Stimulated activated memory B cell treated with anti-CD40 and anti-IgM and Interleukin-4, amounts not matched to agents 10 μg/mL and 1 μg/mL and 100 μg/mL, for 72 hours (primary cell): ENCODE measurements at places on chromosomes 3 and 15.

DNA sequence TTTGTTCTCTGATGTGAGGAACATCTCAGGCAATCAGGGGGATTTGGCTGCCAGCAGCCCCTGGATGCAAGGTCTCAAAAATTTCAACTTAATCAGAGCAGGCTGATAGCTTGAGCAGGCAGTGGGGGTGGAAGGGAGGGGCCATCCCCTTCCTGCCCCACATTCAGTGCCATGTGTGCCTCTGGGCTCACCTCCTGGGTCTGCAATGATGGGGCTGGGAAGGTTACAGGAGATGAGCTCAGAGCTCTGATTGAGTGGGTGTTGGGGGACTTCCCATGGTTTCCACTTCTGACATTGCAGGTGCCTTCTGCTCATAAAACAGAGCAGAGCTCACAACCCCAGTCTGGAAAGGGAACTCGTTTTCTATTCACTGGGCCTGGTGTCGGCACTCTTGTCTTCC, 37.0 kb downstream of the PARP16 start:
- H3K27me3 ChIP-seq, result no peaks in the 10 kb centered on the region
- peak overlapping the region; percentile 65 for H3K27ac ChIP-seq
- peaks cover 17% of the 10 kb centered on the region for H3K4me1 ChIP-seq
- peak; percentile 95 for ATAC-seq
- H3K4me3 ChIP-seq, result no peak overlapping the region
- peaks cover 30% of the 10 kb centered on the region for H3K36me3 ChIP-seq

DNA sequence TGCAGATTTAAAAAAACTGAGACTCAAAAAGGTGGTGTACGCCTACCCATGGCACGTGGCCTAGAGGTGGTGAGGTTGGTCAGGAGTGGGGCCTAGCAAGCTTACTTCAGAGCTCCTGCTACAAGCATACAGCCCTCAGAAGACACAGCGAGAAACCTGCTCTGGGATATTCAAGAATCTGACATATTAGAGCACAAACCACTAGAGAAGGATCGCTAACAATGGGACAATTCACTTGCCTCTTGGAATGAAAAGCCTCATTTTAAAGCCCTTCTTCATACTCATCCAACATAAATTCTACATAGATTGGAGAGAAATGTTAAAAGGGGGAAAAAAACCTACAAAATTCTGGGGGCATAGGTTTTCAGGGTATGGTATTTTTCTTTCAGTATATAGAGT, 118.0 kb upstream of the ARHGEF3 start:
- no peaks in the 10 kb centered on the region for H3K27me3 ChIP-seq
- H3K36me3 ChIP-seq, result no peaks in the 10 kb centered on the region
- peak overlapping the region; percentile 93 for H3K27ac ChIP-seq
- ATAC-seq, result no peak
- no peak overlapping the region for H3K4me3 ChIP-seq

- no peaks in the 10 kb centered on the region for H3K4me1 ChIP-seq
- H3K4me3 ChIP-seq, result no peak overlapping the region
- no peak overlapping the region for H3K27ac ChIP-seq
Measured at GRCh38 chr15:46955576-46955975, 761.7 kb upstream of the SEMA6D start.

GRCh38 chr3:179599531-179599930, 4.9 kb downstream of the MRPL47 start:
- no peak overlapping the region for H3K4me3 ChIP-seq
- ATAC-seq, result no peak
- peaks cover under 1% of the 10 kb centered on the region for H3K4me1 ChIP-seq
- peaks cover 28% of the 10 kb centered on the region for H3K36me3 ChIP-seq

GRCh38 chr3:188148318-188148717, 5.6 kb upstream of the LPP start:
- no peak for ATAC-seq
- no peak overlapping the region for H3K4me3 ChIP-seq
- H3K27me3 ChIP-seq, result no peaks in the 10 kb centered on the region
- H3K36me3 ChIP-seq, result no peaks in the 10 kb centered on the region
- peak overlapping the region; percentile 6 for H3K27ac ChIP-seq

GRCh38 chr15:58758141-58758540, 8.6 kb upstream of the ADAM10 start:
- no peaks in the 10 kb centered on the region for H3K36me3 ChIP-seq
- H3K4me3 ChIP-seq, result no peak overlapping the region
- H3K4me1 ChIP-seq, result no peaks in the 10 kb centered on the region
- no peak for ATAC-seq
- no peak overlapping the region for H3K27ac ChIP-seq

- peaks cover 56% of the 10 kb centered on the region for H3K4me1 ChIP-seq
- H3K27ac ChIP-seq, result peak overlapping the region; percentile 98
- peak overlapping the region; percentile 72 for H3K4me3 ChIP-seq
- peaks cover 30% of the 10 kb centered on the region for H3K36me3 ChIP-seq
- ATAC-seq, result peak; percentile 87
Measured at GRCh38 chr3:114307222-114307830, 13.5 kb downstream of the TIGIT start.

DNA sequence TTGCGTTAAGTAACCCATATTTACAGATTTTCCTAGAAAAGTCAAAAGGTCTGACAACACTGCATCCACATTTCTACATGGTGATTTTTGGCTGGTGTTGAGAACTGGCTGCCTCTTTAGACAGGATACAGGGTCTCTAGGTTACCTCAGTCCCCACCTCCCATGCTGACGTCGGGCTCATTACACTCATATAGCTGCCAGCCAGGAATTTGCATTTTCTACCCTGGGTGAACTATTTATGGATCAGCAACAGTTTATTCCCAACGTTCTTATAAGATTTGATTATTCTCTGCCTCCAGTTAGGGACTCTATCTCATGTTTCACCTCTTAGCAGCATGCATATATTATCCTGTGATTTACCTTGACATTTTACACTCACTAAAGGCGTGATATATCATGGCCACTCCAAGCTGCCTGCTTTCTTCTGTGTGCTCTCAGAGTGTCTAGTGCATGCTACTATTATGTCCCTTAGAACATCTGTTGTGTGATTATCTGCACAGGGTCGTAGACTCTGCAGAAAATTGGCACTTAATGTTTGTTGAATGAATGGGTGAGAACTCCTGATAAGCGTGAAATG, 49.0 kb downstream of the CLDN11 start:
- ATAC-seq, result no peak
- no peak overlapping the region for H3K4me3 ChIP-seq
- no peak overlapping the region for H3K27ac ChIP-seq
- no peaks in the 10 kb centered on the region for H3K4me1 ChIP-seq
- H3K36me3 ChIP-seq, result no peaks in the 10 kb centered on the region
- H3K27me3 ChIP-seq, result peaks cover 42% of the 10 kb centered on the region

- no peak overlapping the region for H3K4me3 ChIP-seq
- no peaks in the 10 kb centered on the region for H3K36me3 ChIP-seq
- ATAC-seq, result no peak
- H3K27me3 ChIP-seq, result no peaks in the 10 kb centered on the region
Measured at GRCh38 chr3:128606094-128606493, 44.5 kb downstream of the RPN1 start.

GRCh38 chr3:18217507-18218174, 207.5 kb downstream of the SATB1 start:
- no peak for ATAC-seq
- peaks cover 18% of the 10 kb centered on the region for H3K4me1 ChIP-seq
- H3K27me3 ChIP-seq, result no peaks in the 10 kb centered on the region
- H3K4me3 ChIP-seq, result no peak overlapping the region

DNA sequence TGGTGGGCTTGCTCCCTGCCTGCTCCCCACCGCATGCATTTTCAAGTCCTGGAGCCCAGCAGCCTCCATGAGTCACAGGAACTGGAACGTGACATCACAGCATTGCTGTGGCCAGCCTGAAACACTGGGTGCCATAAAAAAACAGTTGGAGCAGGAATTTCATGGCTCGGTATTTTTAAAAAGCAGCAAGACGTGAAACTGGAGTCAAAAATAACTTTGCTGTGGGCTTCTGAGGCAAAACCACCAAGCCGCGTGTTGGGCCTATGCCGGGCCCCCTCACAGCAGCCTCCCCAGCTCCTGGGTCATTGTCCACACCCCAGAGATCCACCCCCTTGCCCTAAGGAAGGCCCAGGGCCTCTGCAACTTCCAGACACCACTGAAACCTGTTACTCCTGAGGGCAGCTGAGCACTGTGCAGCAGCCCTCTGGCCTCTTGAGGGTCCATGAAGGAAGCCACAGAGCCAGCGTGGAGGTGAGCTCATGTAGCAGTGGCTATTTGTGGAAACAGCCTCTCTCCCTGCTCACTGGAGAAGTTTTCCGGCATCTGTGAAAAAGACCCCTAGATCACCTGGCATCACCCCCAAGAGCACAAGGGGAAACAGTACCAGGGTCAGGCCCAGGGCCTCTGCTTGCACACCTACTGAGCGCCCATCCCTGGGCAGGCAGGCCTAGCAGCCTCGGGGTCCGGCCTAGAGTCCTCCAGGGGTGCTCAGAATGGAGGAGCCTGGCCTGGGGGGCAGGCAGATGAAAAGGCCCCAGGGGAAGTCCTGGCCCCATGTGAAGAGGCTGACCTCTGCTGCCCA, 34.0 kb upstream of the DUSP7 start:
- no peaks in the 10 kb centered on the region for H3K36me3 ChIP-seq
- H3K4me3 ChIP-seq, result no peak overlapping the region
- H3K27ac ChIP-seq, result no peak overlapping the region
- H3K27me3 ChIP-seq, result no peaks in the 10 kb centered on the region
- H3K4me1 ChIP-seq, result peaks cover 24% of the 10 kb centered on the region
- no peak for ATAC-seq

GRCh38 chr15:26739791-26740190, 33.1 kb downstream of the GABRB3 start:
- no peak overlapping the region for H3K27ac ChIP-seq
- no peaks in the 10 kb centered on the region for H3K27me3 ChIP-seq
- H3K36me3 ChIP-seq, result no peaks in the 10 kb centered on the region
- H3K4me1 ChIP-seq, result no peaks in the 10 kb centered on the region

- ATAC-seq, result no peak
- no peaks in the 10 kb centered on the region for H3K4me1 ChIP-seq
- no peak overlapping the region for H3K4me3 ChIP-seq
- H3K27me3 ChIP-seq, result no peaks in the 10 kb centered on the region
- no peak overlapping the region for H3K27ac ChIP-seq
Measured at GRCh38 chr15:32119286-32119685, 89.0 kb downstream of the CHRNA7 start.

- H3K4me1 ChIP-seq, result peaks cover 87% of the 10 kb centered on the region
- no peaks in the 10 kb centered on the region for H3K27me3 ChIP-seq
- ATAC-seq, result peak; percentile 83
- H3K27ac ChIP-seq, result peak overlapping the region; percentile 87
- peaks cover 6% of the 10 kb centered on the region for H3K36me3 ChIP-seq
Measured at GRCh38 chr3:58356054-58356453, 23.4 kb downstream of the PXK start.

- ATAC-seq, result no peak
- H3K4me1 ChIP-seq, result peaks cover 20% of the 10 kb centered on the region
- no peak overlapping the region for H3K27ac ChIP-seq
- no peaks in the 10 kb centered on the region for H3K36me3 ChIP-seq
- H3K4me3 ChIP-seq, result no peak overlapping the region
Measured at GRCh38 chr3:36558961-36559360, 178.7 kb downstream of the STAC start.

- no peak for ATAC-seq
- H3K36me3 ChIP-seq, result no peaks in the 10 kb centered on the region
- no peak overlapping the region for H3K27ac ChIP-seq
- H3K27me3 ChIP-seq, result no peaks in the 10 kb centered on the region
- H3K4me3 ChIP-seq, result no peak overlapping the region
Measured at GRCh38 chr15:90990446-90990845, 3.9 kb downstream of the PRC1 start.

DNA sequence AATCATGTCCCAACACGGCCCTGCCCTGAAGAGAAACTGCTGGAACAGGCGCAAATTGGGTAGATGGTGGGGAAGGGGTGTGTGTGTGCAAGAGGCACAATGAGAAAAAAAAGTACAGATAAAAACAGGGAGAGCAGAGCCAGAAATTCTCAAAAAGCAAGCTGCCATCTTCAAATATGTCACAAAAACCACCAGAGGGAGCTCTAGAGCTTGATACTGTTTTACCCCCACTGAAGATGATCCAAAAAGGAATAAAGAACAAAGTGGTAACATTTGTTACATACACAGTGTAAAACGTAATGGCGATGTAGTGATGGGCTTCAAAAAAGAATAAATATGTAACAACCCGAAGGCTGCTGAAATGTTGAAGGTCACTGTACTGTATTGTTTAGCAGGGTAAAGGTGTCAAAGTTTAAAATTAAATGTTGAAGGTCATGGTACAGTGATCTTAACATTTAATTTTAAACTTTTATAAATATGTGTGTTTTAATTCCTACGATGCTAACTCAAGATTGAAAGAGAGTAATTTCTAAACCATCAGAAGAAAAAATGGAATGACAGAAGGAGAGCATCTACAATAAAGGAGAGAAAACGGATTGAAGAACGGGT, 6.0 kb downstream of the SNRPA1 start:
- H3K27me3 ChIP-seq, result no peaks in the 10 kb centered on the region
- H3K4me1 ChIP-seq, result peaks cover 33% of the 10 kb centered on the region
- peak overlapping the region; percentile 10 for H3K27ac ChIP-seq
- H3K36me3 ChIP-seq, result peaks cover 25% of the 10 kb centered on the region
- no peak for ATAC-seq

- H3K27me3 ChIP-seq, result no peaks in the 10 kb centered on the region
- no peaks in the 10 kb centered on the region for H3K4me1 ChIP-seq
- H3K4me3 ChIP-seq, result no peak overlapping the region
- ATAC-seq, result no peak
Measured at GRCh38 chr15:29686079-29686425, 136.2 kb downstream of the TJP1 start.

DNA sequence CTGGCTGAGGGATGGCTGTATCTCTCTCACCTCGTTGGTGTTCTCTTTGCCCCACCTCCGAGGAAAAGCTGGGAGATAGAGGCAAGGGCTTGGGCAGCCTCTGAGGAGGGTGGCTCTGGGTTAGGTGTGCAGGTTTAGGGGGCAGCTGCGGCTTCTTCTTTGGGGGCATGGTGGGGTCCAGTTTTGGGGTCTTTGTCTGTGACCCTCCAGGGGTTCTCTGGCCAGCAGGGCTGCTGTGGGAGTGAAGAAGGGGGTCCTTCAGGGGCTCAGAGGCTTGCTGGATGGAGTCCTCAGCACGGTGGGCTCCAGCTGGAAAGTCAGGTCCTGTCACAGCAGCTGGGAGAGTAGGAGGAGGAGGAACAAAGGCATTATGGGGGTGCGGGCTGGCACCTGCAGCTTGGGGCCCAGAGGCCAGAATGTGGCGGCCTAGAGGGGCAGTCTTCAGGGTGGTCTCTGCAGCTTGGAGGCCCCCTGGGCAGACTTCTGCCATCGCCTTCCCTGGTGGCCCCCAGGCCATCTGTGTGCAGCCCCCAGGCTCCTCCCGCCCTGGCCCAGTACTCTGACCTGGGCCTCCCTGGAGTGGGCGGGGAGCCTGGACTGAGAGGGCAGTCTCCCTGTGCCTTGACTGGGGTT, 7.0 kb downstream of the XIRP1 start:
- no peak overlapping the region for H3K4me3 ChIP-seq
- H3K27me3 ChIP-seq, result no peaks in the 10 kb centered on the region
- no peaks in the 10 kb centered on the region for H3K36me3 ChIP-seq
- ATAC-seq, result no peak
- peaks cover 18% of the 10 kb centered on the region for H3K4me1 ChIP-seq
- no peak overlapping the region for H3K27ac ChIP-seq

DNA sequence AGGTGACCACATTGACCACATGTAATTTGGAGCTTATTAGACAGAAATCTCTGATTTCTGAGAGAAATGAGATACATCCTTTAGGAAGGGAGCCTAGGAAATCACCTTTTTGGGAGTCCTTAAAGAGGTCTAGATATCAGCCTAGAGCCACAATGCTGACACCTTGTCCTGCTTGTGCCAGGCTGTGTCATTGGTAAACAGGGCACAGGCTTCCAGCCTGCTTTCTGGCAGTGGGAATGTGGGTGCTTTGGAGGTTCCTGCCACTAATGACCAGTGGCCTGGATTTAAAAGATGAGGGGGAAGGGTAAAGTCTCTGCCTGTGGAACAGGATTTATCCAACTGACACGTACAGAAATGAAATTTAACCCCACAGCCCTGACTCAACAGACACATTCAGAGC, 169.8 kb upstream of the KBTBD8 start:
- peaks cover 7% of the 10 kb centered on the region for H3K4me1 ChIP-seq
- H3K27ac ChIP-seq, result no peak overlapping the region
- no peak overlapping the region for H3K4me3 ChIP-seq
- no peaks in the 10 kb centered on the region for H3K36me3 ChIP-seq
